Right ventricle myocardium inferior (tissue), 1 donor: ENCODE measurements at places on chromosomes 6 and 20. TPM values are rescaled to one million over a fixed set of nuclear protein-coding genes. Genes with fewer than 3 reads are reported as not detected.

The LINC00237 gene
- total RNA-seq, result not detected

The THBD gene
- total RNA-seq, result 17.4 TPM

The RNF144B gene
- 18.2 TPM for total RNA-seq

GRCh38 chr20:14114065-14114704 is 118.9 kb downstream of the MACROD2 start:
- DNase-seq, result no peak

DNA sequence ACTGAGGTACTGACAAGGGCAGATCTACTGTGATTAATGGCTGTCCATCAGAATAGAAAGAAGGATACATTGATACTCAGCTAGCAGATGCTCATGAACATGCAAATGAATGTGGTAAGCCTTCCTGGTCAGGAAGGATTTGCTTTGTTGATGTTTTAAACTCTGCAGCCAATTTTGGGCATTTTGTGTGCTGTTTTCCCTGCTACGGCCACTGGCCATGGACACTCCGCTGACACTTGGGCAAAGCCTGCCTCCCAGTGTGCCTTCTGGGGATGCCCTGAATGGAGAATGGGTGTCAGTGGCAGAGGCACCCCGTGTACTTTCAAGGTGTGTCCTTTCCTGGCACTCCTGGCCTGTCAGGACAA is 113.1 kb downstream of the SOBP start:
- DNase-seq, result no peak

- no peak for DNase-seq
These were observed 1.3 kb upstream of the KCNQ2 start for GRCh38 chr20:63473555-63474449.

GRCh38 chr6:98670045-98670746 is 164.2 kb upstream of the POU3F2 start:
- no peak for DNase-seq

- no peak for DNase-seq
These were observed 32.3 kb upstream of the DUSP22 start for GRCh38 chr6:259901-260508.

GRCh38 chr6:28953039-28953584 is 29.3 kb upstream of the TRIM27 start:
- no peak for DNase-seq
